ENCODE measurements at places on chromosomes 11 and 22. TPM values are rescaled to one million over a fixed set of nuclear protein-coding genes. Genes with fewer than 3 reads are reported as not detected.
A peak's percentile ranks its signal among the peaks of the same experiment; 100 is the strongest.

- H3K4me1 ChIP-seq = no peaks in the 10 kb centered on the region
- no peaks in the 10 kb centered on the region for H3K36me3 ChIP-seq
- no peak for DNase-seq
- no peak overlapping the region for H3K4me3 ChIP-seq
- no peaks in the 10 kb centered on the region for H3K27me3 ChIP-seq
Measured at GRCh38 chr22:43774318-43774915, 37.7 kb downstream of the EFCAB6 start.

The SERPING1 gene
- not detected for total RNA-seq

- H3K4me3 ChIP-seq = no peak overlapping the region
- H3K27me3 ChIP-seq = no peaks in the 10 kb centered on the region
- no peaks in the 10 kb centered on the region for H3K36me3 ChIP-seq
- no peak overlapping the region for H3K27ac ChIP-seq
Measured at GRCh38 chr22:27146866-27147633, 489.7 kb downstream of the MIAT start.

GRCh38 chr11:6737872-6738466, 33.8 kb downstream of the OR2AG2 start:
- H3K27me3 ChIP-seq = no peaks in the 10 kb centered on the region
- peaks cover 13% of the 10 kb centered on the region for H3K36me3 ChIP-seq
- peak; percentile 75 for DNase-seq
- peaks cover 82% of the 10 kb centered on the region for H3K4me1 ChIP-seq

GRCh38 chr11:115848080-115848479, 343.9 kb upstream of the CADM1 start:
- H3K4me1 ChIP-seq = no peaks in the 10 kb centered on the region
- DNase-seq = no peak
- H3K27me3 ChIP-seq = no peaks in the 10 kb centered on the region
- no peak overlapping the region for H3K4me3 ChIP-seq
- H3K27ac ChIP-seq = no peak overlapping the region
- H3K36me3 ChIP-seq = no peaks in the 10 kb centered on the region

The OR52E6 gene
- total RNA-seq = not detected

The GGTLC2 gene
- total RNA-seq = not detected

The OOSP4B gene
- total RNA-seq = not detected

The SEZ6L gene
- not detected for total RNA-seq

The FAM180B gene
- not detected for total RNA-seq

DNA sequence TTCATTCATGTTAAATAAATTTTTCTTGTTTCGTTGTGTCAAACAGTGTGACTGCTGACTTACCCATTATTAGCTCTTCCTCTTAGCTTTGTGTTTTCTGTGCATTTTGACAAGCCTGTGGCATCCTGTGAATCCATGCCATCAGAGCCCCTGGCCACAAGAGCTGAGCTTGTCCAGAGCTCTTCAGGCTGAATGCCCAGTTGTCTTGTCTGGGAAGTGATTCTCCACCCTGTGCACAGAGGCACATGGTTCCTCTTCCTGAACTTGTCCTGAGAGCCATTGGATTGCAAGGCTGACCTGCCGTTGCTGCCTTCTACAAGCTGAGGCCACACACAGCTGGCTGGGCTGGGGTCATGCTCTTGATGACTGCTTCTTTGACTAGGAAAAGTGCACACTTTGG, 64.1 kb downstream of the PPP6R3 start:
- H3K27me3 ChIP-seq = no peaks in the 10 kb centered on the region
- H3K36me3 ChIP-seq = peaks cover 50% of the 10 kb centered on the region
- no peak overlapping the region for H3K27ac ChIP-seq
- H3K4me3 ChIP-seq = no peak overlapping the region

The SLC25A17 gene
- 35.1 TPM for total RNA-seq

The DDX25 gene
- not detected for total RNA-seq

The VWA5A gene
- 2.9 TPM for total RNA-seq

The TMEM45B gene
- 0.44 TPM for total RNA-seq

GRCh38 chr22:27045103-27045947, 387.9 kb downstream of the MIAT start:
- H3K27ac ChIP-seq = no peak overlapping the region
- no peak overlapping the region for H3K4me3 ChIP-seq
- no peak for DNase-seq
- no peaks in the 10 kb centered on the region for H3K36me3 ChIP-seq
- no peaks in the 10 kb centered on the region for H3K27me3 ChIP-seq

DNA sequence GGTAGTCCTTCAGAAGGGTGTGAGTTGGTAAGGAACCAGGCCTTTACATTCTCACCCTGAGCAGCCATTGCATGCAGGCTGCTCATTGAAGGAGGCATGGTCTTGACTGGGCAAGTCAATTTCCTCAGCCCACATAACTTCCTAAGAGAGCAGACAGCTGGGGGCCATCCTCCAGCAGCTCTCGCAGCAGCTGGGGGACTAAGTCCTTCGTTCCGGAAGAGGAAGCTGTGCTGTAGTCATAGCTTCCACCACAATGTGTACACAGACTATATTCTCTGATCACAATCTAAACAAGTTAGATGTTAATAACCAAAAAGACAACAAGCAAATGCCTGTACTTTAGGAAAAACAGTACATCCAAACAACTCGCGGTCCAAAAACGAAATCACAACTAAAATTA, 30.1 kb upstream of the MPPED1 start:
- peaks cover 22% of the 10 kb centered on the region for H3K4me1 ChIP-seq
- H3K36me3 ChIP-seq = no peaks in the 10 kb centered on the region
- peaks cover 13% of the 10 kb centered on the region for H3K27me3 ChIP-seq
- no peak for DNase-seq

DNA sequence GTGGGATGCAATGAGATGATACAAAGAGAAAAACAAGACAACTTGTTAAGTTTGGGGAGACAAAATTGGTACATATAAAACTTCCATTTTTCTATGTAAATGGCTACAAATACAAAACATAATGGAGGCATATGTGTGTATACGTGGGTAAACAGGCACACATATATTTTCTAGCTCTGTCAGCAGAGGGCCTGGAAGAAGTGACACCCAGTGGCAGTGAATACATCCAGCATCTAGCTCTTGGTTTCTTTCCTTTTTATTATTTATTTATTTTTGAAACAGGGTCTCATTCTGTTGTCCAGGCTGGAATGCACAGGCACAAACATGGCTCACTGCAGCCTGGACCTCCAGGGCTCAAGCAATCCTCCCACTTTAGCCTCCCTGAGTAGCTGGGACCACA, 5.0 kb upstream of the RASL10A start:
- no peak overlapping the region for H3K4me3 ChIP-seq
- no peaks in the 10 kb centered on the region for H3K36me3 ChIP-seq
- H3K4me1 ChIP-seq = no peaks in the 10 kb centered on the region
- H3K27me3 ChIP-seq = no peaks in the 10 kb centered on the region
- no peak for DNase-seq

All from CD8-positive, alpha-beta memory T cell (primary cell).